ENCODE measurements at places on chromosomes 16 and 17.

DNA sequence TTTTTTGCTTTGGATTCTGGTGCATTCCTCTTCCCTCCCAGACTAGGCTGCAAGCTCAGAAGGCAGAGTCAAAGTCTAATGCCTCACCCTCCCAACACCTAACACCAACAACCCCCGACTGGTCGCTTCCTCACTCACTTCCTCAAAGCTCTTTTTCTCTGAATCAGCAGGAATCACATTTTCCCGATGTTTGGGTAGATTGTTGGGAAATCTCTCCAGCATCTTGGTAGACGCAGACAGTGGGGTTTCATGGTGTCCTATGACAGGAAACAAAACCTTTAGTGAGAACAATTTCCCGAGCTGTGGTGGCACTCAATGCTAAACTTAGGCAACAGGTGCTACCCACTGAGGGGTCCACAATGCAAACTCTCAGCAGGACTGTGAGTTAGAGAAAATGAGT is 39.9 kb upstream of the ICAM2 start:
- DNase-seq, result no peak

GRCh38 chr16:943971-944370 is 26.8 kb downstream of the LMF1 start:
- DNase-seq, result no peak

GRCh38 chr17:70158591-70158990 is 10.7 kb upstream of the KCNJ2 start:
- no peak for DNase-seq

DNA sequence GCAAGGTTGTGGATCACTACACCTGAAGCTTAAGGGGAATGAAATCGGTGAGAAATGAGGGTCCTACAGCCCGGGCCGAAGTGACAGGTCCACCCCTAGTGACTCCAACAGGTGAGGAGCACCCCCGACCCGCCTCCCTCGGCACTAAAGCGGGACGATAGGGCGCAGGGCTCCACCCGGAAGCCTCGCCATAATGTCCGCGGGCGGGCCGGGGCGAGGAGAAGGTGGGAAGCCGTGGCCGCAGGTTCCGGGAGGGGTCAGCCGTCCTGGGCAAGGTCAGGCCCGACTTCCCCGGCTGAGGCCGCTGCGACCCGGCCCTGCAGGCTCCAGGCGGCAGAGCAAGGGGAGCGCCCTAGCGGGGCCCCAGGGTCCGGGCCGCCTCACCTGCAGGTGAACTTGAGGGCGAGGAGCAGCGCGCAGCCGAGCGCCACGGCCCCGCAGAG is 543 bp downstream of the TXNDC11 start:
- DNase-seq, result no peak

DNA sequence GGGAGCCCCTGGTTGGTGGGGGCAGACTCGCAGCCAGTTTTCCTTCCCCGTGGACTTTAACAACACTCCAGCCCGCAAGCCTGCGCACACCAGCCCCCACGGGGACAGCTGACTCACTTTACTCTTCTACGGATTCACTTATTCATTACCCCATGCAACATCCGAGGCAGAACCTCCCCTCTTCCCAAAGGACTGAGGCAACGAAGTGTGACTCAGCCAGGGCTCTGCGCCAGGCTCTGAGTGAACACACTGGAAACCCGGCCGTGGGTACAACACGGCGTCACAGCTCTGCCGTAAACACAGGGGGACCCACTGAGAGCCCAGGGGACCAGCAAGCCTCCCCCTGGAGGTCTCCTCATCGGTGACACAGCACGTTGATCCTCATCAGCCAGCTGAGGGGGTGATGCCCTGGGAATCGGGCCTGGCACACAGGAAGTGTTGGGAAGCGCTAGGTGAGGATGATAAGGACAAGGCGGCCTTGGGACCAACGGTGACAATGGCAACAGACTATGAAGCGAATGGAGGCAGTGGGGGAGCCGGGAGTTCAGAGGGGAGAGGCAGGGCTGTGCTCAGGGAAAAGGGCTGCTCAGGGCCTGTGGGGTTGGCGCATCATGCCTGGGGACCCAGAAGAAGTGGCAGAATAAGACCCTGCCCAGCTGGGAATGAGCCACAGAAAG is 14.6 kb downstream of the COTL1 start:
- DNase-seq, result peak; percentile 92

DNA sequence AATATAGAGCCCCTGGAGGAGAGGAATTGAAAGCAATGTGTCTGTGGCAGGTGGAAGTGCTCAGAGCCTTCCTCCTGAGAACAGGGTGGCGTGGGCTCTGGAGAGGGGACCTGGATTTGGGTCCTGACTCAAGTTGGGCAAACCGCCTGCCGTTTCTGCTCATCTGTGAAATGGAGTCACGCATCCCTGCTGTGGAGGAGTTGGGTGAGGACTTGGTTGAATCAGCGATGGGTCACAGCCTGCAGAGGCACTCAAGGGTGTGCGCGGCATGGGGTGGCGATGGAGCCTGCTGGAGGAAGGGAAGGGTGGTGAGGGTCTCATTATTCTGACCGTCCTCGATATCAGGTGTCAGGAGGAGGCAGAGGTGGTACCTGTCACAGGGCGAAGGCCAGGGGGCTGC is 3.1 kb downstream of the ADAD2 start:
- no peak for DNase-seq

DNA sequence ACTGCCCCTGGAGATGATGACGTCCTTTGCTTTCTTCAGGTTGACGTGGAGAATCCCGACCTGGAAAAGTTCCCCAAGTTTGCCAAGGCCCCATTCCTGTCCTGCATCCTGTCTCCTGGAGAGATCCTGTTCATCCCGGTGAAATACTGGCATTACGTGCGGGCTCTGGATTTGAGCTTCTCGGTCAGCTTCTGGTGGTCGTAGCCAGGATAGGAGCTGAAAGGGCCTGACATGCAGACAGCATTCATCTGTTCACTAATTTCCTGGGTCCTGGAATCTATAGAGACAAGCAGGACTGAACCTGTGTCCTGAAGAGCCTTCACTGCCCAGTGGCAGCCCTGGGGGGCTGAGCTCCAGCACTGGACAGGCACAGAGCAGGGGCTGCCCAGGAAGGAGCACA is 17.2 kb downstream of the KDM8 start:
- DNase-seq, result no peak

GRCh38 chr17:2084036-2084765 is 29.3 kb downstream of the HIC1 start:
- peak; percentile 68 for DNase-seq

DNA sequence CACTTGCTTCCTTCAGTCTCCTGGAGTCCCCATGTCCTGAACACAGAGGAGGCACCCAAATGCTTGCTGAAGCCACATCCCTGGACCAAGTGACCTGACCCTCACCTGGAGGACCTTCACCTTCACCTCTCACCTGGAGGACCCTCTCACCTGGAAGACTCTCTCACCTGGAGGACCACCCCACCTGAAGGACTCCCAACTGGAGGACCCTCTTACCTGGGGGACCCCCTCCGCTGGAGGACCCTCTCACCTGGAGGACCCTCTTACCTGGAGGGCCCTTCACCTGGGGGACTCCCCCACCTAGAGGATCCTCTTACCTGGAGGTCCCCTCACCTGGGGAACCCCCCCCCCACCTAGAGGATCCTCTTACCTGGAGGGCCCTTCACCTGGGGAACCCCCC is 573 bp upstream of the CDK10 start:
- no peak for DNase-seq

GRCh38 chr17:5683241-5683640 is 98.9 kb upstream of the NLRP1 start:
- no peak for DNase-seq

DNA sequence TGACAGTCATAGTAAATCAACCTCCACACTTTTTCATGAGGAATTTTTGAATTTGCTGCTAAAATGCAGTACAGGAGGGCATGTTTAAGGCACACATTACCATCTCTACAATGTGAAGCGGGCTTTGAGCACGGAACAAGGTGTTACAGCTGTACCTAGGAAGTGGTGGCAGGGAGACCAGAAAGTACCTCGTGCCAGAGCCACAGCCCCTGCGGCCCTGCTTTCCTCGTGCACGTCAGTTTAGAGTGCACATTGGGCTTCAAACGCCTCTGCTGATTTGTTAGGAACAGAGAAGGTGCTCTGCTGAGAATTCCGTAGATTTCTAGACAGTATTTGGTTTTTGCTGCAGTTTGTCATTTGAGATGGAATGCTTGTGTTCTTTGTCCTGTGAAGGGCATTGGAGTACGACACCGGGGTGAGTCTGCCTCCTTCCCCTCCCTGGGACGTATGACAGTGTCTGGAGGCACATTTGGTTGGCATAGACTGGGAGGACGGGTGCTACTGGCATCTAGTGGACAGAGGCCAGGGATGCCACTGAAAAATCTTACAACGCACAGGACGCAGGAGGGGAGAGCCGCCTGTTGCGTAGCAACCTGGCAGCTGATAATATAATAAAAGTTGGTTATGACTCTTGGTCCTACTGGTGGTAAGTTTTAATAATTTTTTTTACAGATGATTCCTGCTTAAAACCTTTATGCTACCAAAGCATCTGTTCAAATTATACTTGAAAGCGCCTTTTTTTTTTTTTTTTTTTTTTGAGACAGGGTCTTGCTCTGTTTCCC is 9.1 kb downstream of the FOXK2 start:
- DNase-seq, result no peak

- no peak for DNase-seq
These were observed 31.3 kb upstream of the ANKRD40CL start for GRCh38 chr17:50798424-50799288.

DNA sequence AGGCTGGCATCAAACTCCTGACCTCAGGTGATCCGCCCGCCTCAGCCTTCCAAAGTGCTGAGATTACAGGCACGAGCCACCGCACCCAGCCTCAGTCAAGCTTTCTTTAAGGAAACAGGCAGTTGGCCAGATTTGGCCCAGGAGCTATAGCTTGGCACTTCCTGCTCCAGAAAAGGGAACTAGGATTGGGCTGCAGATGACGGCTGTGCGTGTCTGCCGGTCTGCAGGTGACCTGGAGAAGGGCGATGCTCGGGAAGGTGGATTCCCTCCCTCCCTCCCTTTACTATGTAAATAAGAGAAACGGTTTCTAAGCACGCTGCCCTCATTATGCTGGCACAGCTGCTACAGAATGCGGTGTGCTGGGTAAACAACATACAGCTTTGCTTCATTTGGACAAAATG is 215.9 kb downstream of the RPTOR start:
- DNase-seq, result no peak

DNA sequence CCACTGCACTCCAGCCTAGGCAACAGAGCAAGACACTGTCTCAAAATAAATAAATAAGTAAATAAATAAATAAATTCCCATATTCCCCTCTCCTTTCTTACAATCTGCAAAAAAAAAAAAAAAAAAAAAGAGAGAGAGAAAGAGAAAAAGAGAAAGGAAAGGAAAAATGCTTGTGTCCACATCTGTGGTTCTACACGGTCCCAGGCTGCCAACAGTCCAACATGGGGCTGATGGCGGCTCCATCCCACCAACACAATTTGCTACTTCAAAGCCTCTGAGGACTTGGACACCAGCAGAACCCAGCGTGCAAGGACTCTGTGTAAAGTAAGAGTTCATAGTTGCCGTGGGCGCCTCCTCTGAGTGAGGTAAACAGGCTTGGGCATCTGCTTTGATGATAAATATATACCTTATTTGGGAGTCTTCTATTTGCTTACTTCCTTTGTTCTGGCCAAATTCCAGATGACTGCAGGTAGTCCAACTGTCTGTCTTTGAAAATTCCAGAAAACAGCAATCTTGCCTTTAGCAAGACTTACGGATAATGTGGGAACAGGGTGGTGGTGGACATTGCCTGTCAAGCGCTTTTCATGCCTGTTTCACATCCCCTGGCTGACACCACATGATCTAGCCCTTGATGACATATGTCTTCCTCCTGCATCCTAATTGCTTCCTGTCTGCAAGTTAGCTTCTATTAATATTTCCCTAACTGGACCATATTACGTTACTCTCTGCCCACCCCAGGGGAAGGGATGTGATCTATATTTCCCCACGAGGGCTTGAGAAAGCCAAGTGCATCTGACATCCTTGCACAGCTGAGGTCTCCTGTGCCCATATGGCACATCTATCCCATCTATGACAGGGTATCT is 10.1 kb downstream of the LITAF start:
- DNase-seq, result no peak

GRCh38 chr17:29115961-29116803 is 64.0 kb downstream of the MYO18A start:
- DNase-seq, result no peak

DNA sequence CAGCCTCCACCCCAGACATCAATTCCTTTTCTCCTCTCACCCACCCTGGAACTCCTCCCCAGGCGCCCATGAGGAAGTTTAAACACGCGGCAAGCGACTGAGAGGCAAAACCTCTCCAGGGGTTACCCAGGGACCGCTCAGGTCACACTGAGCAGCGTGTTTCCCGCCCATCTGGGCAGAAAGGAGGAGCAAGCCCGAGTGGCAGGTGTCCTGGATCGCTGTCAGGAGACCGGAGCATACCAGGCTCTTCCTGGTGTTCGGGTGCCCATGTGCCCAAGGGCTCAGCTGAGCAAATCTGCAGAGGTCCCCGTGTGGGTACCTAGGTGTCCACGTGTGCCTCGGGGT is 491 bp downstream of the SLC25A19 start:
- DNase-seq, result no peak

DNA sequence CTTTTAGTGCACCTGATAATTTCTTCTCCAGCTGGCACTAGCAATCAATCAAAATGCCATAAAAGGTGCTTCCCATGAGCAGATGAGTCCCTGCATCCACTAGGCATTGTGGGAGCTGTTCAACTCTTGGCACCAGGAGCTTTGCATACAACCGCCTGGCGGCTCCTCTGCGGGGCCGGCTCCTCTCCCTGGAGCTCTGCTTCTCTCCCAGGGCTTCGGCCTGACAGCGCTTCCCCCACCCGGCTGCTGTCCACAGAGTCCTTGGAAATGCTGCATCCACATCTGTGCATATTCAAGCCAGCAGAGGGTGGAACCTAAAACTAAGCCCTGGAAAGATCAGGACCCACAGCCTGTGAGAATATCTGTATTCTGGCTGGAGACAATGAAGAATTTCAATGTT is 62.9 kb downstream of the LMF1 start:
- no peak for DNase-seq

- no peak for DNase-seq
These were observed 85.4 kb upstream of the MED13 start for GRCh38 chr17:62150471-62150870.

GRCh38 chr17:67970783-67971182 is 25.5 kb downstream of the C17orf58 start:
- DNase-seq, result no peak
